Large intestine (tissue), 12 donors: ENCODE measurements at places on chromosomes 7 and 10. TPM values are rescaled to one million over a fixed set of nuclear protein-coding genes. Genes with fewer than 3 reads are reported as not detected.

GRCh38 chr7:45973725-45974532 lies 52.9 kb upstream of the IGFBP3 start:
- no peak for DNase-seq

GRCh38 chr7:128112781-128113221 lies 81.6 kb upstream of the LRRC4 start:
- DNase-seq = no peak

The BAIAP2L1 gene
- 30.3 TPM for polyA plus RNA-seq

The TMEM176B gene
- polyA plus RNA-seq = 291 TPM
